Stimulated activated CD4-positive, alpha-beta T cell treated with anti-CD3 and anti-CD28 coated beads, Interleukin-15, amount 100 ng/mL, for 1 hour (primary cell): ENCODE measurements at places on chromosomes 16 and 17.

- DNase-seq, result no peak
Measured at GRCh38 chr17:73972901-73973300, 230.6 kb upstream of the RPL38 start.

DNA sequence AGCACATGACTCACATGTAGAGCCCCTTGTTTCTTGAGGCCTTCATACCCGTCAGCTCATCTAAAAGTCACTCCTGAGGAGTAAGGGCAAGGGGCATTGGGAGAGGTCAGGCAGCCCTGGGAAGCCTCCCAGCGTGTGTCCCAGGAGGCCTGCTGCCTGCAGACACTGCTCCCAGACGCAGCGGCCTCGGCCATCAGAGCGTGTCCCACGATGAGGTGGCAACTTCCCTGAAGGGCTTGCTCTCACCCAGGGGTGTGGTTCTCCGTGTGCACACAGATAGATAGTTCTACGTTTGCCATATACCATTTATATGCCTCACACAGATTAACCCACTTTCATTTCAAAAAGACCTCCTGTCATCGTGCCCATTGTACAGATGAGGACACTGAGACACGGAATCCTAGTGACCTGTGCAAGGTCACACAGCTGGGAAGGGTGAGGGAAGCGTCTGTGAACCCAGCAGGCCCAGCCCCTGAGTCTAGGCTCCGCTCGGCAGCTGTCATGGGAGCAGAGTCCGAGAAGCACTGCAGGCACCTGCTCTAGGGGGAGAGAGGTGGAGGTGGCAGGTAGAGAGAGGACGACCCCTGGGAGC lies 8.3 kb downstream of the TUBB3 start:
- DNase-seq, result no peak

DNA sequence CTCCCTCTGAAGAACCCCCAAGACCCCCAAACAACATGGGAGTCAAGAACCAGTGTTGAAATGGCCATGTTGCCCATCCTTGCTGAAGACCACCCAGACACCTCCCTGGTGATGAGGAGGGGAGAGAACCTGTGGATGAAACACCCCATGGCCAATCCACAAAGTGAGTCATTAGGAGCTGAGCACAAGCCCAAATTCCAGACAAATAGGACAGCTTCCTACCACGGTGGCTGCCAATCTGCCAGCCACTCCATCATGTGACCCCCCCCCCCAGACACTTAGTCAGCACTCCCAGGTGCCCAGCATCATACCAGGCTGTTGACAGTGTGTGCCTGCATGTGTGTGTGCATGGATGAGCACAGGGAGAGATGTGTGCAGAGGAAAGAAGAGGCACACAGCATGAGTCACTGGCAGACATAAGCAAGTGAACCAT lies 26.4 kb upstream of the RPL38 start:
- no peak for DNase-seq

DNA sequence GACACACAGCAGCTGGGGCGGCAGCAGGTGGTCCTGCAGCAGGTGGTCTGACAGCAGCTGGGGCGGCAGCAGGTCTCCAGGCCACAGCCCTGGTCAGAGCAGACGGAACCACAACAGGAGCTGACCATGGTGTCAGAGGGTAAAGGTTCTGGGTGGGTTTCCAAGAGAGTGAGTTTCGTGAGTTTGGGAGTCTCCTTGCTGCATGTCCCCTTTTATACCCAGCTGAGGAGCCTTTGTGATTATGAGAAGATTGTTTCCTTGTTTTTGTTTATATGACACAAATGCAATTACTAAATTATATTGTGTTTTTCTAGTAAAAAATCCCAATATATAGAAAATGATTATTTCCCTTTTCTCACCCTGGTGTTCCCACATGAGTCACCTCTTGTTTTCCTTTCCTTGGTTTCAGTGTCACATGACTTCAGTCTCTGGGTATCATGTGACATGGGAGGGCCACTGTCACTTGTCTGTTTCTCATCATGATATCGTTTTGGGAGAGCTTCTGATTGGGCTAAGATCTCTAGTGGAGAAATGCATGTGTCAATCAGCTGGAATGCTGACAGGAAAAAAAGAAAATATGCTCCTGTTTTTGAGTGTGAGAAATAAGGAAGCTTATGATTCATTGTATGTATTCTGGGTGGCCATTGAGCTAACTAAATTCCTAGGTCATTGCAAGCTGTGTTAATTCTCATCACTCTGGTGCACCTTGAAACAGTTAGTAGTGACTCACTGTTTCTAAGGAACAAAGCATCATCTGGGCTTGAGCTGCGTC lies at the start of gene KRTAP4-6:
KRTAP4-6 (minus strand) TSS at position 185 of the 772 bp plus-strand sequence; CDS start at position 128, 57 bp downstream.
- no peak for DNase-seq

- DNase-seq, result no peak
Measured at GRCh38 chr16:56632156-56632847, at the start of gene MT1M. Gene MT1M, plus strand, starts transcription at chr16:56632659. Its CDS starts 73 bp downstream, at chr16:56632732.

DNA sequence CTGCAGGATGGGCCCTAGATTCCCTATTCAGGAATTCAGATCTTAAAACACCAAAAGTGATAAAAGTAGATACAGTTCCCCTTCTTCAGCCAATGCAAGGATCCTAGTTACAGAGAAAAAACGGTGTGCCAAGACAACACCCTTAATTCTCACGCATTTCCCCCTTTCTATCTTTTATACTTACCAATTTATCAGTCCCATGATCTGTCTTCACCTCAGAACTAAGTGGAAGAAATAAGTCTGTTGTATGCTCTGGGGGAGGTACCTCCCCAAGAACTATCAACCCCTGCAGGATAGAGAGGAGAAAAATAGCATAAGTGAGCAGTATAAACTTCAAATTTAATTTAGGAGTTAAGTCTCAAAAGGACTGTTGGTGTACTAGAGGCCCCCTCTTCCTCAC lies 83.2 kb downstream of the STH start:
- DNase-seq, result no peak

DNA sequence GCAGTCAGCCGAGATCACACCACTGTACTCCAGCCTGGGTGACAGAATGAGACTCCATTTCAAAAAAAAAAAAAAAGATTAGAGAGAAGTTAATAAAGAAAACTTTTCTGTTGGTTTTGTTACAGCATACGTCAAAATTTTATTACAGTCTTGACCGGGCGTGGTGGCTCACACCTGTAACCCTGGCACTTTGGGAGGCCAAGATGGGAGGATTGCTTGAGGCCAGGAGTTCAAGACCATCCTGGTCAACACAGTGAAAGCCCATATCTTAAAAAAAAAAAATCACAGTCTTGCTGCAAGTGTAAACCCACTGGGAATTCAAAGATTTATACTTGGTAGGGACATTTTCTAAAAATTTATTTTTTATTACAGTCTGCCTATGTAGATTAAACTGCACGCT lies 6.2 kb upstream of the POLR3E start:
- DNase-seq, result no peak

GRCh38 chr16:83200005-83200779 lies 573.4 kb downstream of the CDH13 start:
- DNase-seq, result no peak

DNA sequence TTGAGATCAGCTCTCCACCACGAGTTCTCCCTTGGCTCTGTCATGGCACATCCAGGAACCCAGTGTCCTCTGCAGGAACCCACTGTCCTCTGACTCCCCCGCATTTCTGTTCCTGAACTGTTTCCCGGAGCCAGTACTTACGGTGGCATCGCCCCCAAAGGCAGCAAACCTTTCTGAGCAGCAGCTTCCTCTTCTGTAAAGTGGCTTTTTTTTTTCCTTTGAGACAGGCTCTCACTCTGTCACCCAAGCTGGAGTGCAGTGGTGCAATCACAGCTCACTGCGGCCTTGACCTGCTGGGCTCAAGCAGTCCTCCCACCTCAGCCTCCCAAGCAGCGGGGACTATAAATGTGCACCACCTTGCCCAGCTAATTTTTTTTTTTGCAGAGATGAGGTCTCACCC lies 32.2 kb downstream of the NAGPA start:
- no peak for DNase-seq
